ENCODE measurements at places on chromosomes 4 and X.

DNA sequence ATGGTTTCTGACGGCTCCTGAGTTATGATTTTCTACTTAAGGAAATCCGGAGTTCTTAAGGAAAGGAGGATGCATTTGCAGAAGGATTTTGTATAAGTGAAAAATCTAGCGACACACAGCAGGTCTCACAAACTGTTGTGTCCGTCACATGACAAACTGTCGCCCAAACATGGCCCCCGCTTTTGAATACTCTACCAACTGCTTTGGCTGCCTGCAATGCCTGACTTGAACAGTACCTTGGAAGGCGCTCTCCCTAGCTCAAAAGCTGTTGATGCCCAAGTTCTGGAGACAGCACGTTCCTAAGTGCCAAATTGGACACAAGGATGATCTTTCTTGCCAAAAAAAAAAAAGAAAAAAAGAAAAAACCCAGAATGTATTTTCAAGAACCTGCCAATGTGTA lies 103.2 kb downstream of the ENPP6 start:
- DNase-seq = no peak

GRCh38 chr4:6568689-6569332 lies 6.2 kb upstream of the MAN2B2 start:
- DNase-seq = no peak

GRCh38 chr4:153245775-153246174 lies 41.5 kb downstream of the TRIM2 start:
- DNase-seq = no peak

GRCh38 chr4:41196633-41197332 lies 17.6 kb downstream of the APBB2 start:
- no peak for DNase-seq

DNA sequence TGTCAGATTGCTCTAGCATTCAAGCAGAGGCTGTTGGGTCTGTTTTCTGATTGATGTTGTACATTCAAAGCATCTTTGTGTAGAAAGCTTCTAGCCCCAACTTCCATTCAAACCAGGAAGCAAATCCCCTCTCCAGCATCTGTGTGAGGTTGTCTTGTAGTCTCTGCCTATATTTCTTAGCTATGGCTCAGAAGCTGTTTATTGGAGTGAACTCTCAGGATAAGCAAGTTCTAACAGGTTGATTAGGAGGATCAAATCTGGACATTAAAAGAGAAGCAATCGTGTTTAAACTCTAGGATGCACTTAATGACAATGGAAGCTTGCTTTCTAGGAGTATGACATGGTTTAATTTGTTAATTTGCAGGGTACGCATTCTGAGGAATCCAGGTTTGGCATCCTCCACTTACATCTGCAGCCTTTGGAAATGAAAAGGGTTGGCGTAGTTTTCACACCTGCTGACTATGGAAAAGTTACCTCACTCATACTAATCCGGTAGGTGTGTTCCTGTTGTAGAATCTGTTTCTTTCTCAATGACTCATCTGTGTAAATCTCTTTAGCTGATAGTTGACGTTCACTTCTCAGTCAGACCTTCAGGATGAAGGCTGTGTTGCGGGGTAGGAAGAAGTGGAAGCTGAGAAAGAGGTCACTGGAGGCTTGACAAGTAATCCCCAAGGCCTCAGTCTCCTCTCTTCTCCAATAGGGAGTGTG lies 88.0 kb upstream of the TLR2 start:
- no peak for DNase-seq

- DNase-seq = no peak
Measured at GRCh38 chr4:5967783-5968182, 50.4 kb downstream of the C4orf50 start.

GRCh38 chrX:70124678-70125077 lies 8.6 kb upstream of the IGBP1 start:
- no peak for DNase-seq

DNA sequence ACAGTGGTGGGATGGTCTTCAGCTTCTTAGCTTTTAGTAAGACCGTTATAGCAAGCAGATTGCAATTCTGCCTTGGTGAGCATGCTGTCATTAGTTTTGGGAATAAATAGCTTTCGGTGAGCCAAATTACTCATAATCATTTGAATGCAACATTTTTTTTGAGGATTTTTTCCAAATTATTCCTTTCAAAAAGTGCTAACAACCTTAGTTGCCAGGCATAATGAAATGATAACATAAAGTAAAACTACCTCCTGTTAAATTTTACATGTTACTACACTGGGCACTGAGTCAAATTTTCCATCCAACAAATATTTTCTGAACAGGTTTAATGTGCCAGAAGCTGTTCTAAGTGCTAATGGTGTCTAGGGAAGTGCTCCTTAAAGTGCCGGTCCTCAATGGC lies 15.8 kb upstream of the NPFFR2 start:
- no peak for DNase-seq

- DNase-seq = no peak
Measured at GRCh38 chrX:96403446-96403845, 281.2 kb upstream of the DIAPH2 start.

DNA sequence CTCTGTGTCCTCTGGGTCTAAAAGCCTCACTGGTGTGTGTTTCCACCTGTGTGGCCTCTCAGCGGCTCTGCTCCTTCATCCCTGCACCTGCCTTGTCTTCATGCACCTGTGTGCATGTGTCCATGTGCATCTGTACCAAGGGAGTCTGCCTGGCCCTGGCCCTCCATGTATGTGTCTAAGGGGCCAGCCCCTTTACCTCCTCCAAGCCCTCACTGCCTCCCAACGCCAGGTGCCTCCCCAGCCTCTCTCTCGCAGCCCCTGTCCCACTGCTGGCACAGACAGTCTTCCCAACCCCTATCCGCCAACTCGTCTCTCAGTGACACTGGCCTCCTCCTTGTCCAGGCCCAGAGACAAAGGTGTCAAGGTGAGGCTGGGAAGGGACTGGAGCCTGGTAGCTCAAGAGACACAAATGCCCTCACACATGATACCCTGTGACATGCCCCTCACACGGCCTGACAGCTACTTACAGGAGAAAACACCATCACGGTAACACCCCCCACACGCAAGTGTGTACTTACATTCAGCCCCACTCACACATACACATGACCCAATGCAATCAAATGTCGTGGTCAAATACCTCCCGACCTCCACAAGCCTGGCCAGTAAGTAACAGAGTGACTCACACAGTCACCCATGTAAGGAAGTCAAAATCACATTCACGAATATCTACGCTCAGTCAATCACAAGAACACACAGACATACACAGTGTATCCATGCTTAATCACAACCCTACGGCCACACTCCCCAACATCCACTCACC lies 11.4 kb downstream of the L1CAM start:
- no peak for DNase-seq

DNA sequence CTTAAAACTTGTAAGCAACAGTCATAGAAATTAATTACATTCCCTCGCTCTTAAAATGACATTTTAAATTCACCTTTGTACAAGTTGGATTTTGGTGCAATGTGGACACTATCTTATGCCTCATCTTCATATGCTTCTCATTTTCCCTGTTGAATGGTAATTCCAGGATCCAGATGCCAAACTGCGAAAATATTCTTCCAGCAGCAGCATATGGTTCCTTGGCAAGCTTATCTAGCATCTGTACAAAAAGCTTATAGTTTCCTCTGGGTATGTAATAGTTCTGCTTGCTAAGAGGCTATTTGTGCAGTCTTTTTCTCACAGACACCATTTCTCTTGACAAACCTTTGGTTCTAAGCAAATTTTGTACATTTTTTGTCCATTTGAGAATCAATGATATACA lies 2079.7 kb upstream of the AGA start:
- no peak for DNase-seq

- DNase-seq = no peak
Measured at GRCh38 chr4:92303621-92304027, at the start of gene GRID2. GRID2 (plus strand) TSS chr4:92303966.

GRCh38 chr4:38917481-38918025 lies 49.9 kb downstream of the FAM114A1 start:
- no peak for DNase-seq

DNA sequence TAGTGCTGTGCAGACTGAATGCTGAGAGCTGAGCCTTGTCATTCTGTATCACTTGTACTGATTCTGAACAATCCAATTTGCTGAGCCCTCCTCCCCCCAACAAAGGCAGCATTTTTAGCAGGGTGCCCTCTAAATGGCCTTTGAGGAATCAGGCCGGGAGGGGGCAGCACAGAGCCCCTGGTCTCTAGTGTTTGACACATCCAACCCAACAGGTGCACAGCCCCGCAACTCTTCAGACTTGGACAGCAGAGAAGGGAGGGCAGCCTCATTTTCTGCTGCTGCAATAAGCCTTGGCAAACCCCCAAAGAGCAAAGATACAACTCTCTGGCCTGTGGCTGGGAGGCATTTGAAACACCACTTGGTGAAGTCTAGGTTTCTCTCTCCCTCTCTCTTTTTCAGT lies 3.4 kb downstream of the ATP1B4 start:
- peak; percentile 24 for DNase-seq

Data from GM20000 (cell line).